Panc1 (cell line): ENCODE measurements at places on chromosomes 6 and 20. TPM values are rescaled to one million over a fixed set of nuclear protein-coding genes. Genes with fewer than 3 reads are reported as not detected.

DNA sequence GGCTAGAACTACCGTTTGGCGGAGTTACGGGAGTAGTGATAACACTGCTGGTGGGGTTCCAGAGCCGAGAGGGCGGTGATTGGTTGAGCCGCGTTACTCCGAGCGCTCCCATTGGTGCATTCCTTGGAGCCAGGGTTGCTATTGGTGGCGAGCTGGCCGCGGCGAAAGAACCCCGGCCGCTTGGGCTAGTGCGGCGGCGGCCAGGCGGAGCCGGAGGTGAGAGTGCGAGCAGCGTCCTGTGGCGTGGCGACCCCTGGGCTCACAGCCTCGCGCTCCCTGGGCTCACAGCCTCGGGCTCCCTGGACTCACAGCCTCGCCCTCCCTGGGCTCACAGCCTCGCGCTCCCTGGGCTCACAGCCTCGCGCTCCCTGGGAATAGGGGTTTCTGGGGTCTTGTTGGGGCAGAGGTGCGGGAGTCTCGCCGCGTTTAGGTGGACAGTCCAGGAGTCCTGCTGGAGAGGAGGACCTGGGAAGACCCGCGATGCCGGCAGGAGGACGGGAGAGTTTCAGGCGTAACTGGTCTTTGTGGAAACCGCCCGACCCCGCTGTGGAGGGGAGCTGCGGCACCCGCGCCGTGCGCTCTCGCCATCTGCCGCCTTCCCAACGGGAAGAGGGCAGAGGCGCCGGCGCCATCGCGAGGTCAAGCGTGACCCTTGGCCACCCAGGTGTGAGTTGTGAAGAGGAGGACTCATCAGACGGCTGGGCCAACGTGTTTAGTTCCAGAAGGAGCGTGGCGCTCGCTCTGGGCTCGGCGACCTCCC, 12.2 kb downstream of the PRDM13 start:
- no peak for DNase-seq
- no peaks in the 10 kb centered on the region for H3K4me1 ChIP-seq
- H3K4me3 ChIP-seq: no peak overlapping the region
- H3K27me3 ChIP-seq: peaks cover 44% of the 10 kb centered on the region

- peaks cover 3% of the 10 kb centered on the region; the same call in 1 of the 2 replicates for H3K27me3 ChIP-seq
- H3K36me3 ChIP-seq: no peaks in the 10 kb centered on the region
- DNase-seq: no peak
- H3K27ac ChIP-seq: no peak overlapping the region
These were observed 107.9 kb upstream of the IYD start for GRCh38 chr6:150260931-150261330.

Gene PRL
- not detected for total RNA-seq

DNA sequence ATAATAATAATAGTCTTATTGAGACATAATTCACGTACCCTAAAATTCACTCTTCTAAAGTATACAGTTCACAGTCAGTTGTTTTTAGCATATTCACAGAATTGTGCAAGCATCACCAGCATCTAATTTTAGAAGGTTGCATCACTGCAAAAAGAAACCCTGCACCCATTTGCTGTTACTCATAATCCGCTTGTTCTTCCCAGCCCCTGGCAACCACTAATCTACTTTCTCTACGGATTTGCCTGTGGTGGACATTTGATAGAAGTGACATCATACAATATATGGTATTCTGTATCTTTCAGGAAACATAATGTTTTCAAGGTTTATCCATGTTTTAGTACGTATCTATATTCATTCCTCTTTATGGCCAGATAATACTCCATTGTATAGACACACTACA, 41.5 kb upstream of the FAM184A start:
- no peaks in the 10 kb centered on the region for H3K36me3 ChIP-seq
- peaks cover 2% of the 10 kb centered on the region; the same call in 1 of the 2 replicates for H3K27me3 ChIP-seq
- DNase-seq: no peak
- H3K4me3 ChIP-seq: no peak overlapping the region
- H3K4me1 ChIP-seq: peaks cover 3% of the 10 kb centered on the region; the same call in 1 of the 2 replicates

Gene SERINC3
- 76.4 TPM for total RNA-seq

Gene OLIG3
- total RNA-seq: not detected

Gene PLN
- total RNA-seq: not detected

Gene TFAP2D
- total RNA-seq: not detected

Gene PCK1
- total RNA-seq: 0.21 TPM

DNA sequence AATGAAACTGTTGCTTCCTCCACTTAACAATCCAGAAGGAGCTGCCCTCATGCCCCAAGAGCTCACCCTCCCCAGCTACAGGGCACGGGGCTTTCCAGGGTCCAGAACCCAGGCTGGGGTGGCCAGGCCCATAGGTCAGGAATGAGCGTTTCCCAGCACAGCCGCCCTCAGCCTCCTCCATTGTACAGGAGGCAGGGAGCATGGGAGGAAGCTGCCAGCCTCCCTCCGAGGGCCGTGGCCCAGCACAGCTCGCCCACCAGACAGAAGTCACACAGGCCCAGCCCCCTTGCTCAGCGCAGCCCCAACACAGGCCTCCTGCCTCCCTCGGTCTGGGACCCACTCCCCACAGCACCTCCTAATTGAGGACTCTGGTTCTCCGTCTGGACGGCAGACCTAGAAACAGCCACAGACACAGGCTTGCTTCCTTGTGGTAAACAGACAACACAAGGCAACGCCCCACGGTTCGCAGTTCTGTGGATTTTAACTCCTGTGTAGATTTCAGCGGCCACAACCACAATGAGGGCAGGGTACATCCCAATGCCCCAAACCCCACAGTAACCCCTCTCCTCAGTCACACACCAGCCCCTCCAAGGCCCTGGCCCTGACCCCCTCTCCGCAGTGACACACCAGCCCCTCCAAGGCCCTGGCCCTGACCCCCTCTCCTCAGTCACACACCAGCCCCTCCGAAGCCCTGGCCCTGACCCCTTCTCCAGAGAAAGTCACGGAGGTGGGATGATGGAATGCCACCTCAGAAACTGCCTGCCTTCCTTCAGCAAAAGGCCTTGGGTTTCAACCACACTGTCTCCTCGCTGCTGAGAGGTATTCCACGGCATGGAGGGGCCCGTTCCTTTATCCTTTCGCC, 173.5 kb downstream of the DLL1 start:
- no peak overlapping the region for H3K4me3 ChIP-seq
- H3K27ac ChIP-seq: no peak overlapping the region
- no peaks in the 10 kb centered on the region for H3K36me3 ChIP-seq
- no peak for DNase-seq

Gene ENPP3
- total RNA-seq: not detected

DNA sequence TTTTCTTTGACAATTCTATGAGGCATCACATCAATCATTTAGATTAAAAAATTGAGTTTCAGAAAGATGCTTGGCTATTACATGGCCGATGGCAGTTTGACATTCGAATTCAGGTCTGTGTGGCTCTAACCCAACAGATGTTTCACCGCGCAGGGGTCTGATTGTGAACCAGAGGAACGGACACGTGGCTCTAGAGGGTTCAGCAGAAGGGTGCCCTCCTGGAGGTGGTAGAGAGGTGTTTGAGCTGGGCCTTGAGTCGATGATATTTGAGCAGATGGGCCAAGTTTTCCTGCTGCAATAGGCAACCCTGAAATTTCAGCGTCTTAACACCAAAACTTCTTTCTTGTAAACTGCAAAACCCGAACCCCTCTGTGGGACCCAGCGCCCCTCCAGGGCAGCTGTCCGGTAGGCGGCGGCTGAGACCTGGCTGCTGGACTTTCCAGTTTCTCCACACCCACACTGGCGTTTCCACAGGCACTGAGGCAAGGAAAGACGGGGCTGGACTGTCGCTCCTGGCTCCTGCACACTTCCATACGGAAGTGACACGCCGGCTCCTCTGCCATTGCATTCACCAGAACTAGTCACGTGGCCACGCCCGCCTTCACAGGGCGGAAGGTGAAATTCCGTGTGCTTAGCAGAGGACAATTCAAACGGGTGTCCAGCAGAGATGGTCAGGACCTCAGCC, 11.3 kb upstream of the AFDN start:
- peaks cover under 1% of the 10 kb centered on the region; the same call in 1 of the 2 replicates for H3K27me3 ChIP-seq
- no peak overlapping the region for H3K27ac ChIP-seq
- H3K4me3 ChIP-seq: no peak overlapping the region
- no peaks in the 10 kb centered on the region for H3K36me3 ChIP-seq

GRCh38 chr6:28776269-28777146, 147.3 kb downstream of the TRIM27 start:
- no peak overlapping the region for H3K27ac ChIP-seq
- H3K27me3 ChIP-seq: no peaks in the 10 kb centered on the region
- no peaks in the 10 kb centered on the region for H3K36me3 ChIP-seq

- DNase-seq: no peak
- H3K4me1 ChIP-seq: no peaks in the 10 kb centered on the region
- no peaks in the 10 kb centered on the region for H3K27me3 ChIP-seq
- H3K27ac ChIP-seq: no peak overlapping the region
- H3K4me3 ChIP-seq: no peak overlapping the region
These were observed 259.9 kb downstream of the DLL1 start for GRCh38 chr6:170030821-170031471.

GRCh38 chr6:26432627-26433201, 7.6 kb upstream of the BTN3A3 start:
- no peak for DNase-seq
- H3K36me3 ChIP-seq: no peaks in the 10 kb centered on the region
- no peaks in the 10 kb centered on the region for H3K4me1 ChIP-seq
- H3K27ac ChIP-seq: no peak overlapping the region
- no peaks in the 10 kb centered on the region for H3K27me3 ChIP-seq
